ENCODE measurements at places on chromosomes 1 and 21.
A peak's percentile ranks its signal among the peaks of the same experiment; 100 is the strongest.

DNA sequence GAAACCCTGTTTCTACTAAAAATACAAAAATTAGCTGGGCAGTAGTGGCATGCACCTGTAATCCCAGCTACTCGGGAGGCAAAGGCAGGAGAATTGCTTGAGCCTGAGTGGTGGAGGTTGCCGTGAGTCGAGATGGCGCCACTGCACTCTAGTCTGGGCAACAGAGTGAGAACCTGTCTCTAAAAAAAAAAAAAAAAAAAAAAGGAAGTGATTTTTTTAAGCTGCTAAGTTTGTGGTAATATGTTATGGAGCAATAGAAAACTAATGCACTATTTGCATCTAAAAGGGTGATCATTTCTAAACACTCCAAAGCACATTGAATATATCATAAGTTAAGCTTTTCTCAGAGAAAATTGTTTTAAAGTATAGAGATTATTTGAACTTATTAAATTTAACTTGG lies 244.8 kb upstream of the SPAG17 start:
- DNase-seq: no peak

DNA sequence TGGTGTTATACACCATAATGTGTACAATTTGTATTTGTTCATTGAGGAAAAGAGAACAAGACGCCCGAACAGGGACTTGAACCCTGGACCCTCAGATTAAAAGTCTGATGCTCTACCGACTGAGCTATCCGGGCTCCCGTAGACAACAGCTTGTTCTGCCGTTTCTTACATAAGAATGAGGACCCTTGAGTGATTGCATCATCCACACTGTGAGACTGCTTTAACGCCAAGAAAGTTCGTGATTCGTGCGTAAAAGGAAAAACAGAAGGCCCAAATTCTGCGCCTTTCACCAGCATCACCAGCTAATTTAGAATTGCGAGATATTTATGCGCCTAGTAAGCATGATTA lies 9.3 kb upstream of the MDM4 start:
- peak; percentile 97 for DNase-seq

DNA sequence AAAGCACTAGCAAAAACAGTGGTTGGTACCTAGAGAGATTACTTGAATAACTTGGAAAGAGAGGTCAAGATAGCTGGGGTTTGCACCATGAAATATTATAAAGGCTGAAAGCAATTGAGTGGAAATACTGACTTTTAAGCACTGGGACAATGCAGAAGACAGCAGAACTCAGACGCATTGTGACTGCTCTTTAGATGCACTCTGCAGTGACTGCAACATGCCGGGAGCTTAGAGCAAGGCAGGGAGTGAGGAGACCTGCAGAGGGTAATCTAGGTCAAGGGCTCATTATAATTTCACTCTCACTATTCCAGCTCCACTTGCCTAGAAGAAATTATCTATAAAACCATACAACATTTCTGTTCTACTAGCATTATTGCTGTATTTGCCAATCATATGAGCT lies 36.6 kb downstream of the OLFM3 start:
- no peak for DNase-seq

DNA sequence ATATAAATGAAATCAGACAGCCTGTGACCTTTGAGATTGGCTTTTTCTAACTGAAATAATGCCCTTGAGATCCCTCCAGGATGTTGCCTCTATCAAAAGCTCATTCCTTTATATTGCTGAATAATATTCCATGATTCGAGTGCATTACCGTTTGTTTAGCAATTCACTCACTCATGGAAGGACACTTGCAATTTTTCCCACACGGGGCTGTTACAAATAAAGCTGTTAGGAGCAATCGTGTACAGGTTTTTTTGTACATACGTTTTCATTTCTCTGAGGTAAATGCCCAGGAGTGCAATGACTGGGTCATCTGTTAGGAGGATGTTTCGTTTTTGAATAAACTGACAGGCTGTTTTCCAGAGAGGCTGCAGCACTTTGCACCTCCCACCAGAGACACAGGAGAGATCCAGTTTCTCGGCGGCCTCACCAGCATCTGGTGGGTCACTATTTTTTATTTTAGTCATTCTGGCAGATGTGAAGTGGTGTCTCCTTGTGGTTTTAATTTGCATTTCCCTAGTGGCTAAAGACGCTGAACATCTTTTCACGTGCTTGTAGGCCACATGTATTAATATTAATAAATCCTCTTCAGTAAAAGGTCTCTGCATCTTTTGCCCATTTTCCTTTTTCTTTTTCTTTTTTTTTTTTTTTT lies 11.0 kb downstream of the PRDM15 start:
- DNase-seq: no peak

GRCh38 chr1:53721088-53721487 lies 17.9 kb downstream of the GLIS1 start:
- DNase-seq: no peak

DNA sequence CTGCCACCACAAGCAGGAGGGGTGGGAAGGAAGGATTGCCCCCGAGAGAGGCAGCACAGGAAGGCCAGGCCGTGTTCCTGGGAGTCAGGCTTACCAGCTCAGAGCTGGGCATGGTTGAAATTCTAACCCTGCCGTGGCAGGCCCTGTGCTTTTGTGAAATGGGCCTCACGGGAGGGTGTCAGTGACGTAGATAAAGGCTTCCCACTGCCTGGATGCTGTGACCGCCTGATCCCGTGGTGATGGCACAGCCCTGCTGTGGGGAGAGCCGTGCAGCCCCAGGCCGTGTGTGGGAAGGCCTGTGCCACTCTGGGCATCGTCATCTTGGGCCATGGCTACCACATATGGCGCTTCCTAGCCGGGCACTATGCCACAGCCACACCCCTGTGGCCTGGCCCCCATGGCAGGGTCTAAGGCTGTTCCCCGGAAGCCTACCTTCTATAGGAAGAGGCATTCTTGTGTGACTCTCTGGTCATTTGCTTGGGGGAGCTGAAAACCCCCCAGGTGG lies 161.3 kb downstream of the PCBP3 start:
- DNase-seq: no peak

DNA sequence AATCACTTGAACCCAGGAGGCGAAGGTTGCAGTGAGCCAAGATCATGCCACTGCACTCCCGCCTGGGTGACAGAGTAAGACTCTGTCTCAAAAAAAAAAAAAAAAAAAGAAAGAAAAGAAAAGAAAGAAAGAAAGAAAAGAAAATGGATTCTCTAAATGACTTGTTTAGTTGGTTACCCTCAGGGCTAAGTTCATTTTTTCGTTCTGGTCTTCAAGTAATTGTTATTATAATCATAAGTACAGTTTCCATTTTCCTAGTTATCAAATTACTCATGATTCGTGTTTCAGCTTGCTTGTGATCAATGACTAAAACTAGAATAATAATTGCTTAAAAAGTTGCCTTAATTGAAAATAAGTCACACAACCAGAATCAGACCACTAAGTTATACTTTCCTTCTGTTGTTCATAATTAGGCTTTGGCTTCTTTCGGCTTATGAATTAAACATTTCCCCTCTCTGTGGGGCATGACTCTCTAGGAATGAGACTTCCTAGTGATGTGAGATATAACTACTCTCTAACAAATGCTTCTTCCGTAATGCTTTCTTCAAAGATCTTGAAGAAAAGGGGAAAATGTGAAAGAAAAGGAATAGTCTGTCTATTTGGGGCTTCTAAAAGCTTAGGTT lies 9.6 kb upstream of the RLF start:
- DNase-seq: no peak

DNA sequence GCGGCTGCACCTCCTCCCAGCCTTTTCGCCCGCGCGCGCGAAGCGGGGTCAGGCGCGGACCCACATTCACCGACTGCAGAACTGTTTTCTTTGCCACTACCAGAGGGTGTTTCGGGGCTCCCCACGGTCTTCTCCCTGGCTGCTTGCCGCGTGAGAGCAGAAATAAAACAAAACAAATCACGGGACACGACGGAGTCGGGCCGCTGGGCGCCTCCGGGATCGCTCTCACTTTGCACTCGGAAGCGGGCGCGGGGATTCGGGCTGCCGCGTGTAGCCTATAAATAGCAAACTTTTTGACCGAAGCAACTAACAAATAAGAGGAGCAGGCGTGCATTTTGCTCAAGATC lies 412.3 kb upstream of the ESRRG start:
- DNase-seq: no peak

DNA sequence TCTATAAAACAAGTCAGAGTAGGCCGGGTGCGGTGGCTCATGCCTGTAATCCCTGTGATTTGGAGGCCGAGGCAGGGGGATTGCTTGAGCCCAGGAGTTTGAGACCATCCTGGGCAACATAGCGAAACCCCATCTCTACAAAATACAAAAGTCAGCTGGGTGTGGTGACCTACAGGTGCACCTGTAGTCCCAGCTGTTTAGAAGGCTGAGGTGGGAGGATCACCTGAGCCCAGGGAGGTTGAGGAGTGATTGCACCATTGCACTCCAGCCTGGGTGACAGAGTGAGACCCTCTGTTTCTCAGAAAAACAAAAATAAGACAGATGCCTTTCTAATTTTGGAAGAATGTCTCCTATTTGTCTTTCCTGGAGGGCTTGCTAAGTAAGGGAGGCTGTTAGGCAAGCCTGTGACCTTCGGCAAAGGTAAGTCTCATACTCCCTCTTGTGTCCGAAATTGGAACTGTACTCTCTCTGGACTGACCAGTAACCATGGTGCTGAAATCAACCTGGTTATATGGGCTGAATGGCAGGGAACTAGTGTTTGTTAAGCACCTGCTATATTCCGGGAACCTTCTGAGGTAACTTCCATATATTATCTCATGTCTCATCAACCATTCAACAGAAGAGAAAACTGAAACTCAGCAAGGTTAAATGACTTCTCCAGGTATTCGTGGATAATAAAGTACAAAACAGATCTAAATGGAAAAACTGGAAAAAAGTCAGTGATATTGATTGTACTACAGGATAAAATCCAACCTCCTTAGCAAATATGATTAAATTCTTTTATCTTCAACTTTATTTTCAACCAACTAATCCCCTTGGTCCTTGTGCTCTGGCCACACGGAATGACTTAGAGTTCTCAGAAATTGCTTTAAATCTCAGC lies 11.8 kb upstream of the RAB3B start:
- DNase-seq: peak; percentile 80

GRCh38 chr21:34567604-34568155 lies 47.2 kb downstream of the RCAN1 start:
- DNase-seq: no peak

DNA sequence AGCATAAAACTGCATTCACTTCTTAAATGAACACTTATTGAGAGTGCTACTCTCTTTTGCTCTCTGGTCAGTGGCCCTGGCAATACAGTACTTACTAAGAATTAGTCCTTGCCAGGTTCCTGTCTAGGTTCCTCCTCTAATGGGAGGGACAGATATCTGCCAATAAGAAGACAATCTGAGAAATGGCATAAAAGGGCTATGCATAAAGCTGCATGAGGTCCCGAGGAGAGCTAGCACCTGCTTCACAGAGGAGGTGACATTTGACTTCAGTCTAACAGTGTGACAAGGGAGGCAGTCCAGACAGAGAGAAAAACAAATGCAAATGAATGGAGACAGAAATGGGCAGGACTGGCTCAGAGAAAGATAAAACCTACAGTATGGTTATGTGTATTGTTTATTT lies 357.1 kb upstream of the SGIP1 start:
- no peak for DNase-seq

DNA sequence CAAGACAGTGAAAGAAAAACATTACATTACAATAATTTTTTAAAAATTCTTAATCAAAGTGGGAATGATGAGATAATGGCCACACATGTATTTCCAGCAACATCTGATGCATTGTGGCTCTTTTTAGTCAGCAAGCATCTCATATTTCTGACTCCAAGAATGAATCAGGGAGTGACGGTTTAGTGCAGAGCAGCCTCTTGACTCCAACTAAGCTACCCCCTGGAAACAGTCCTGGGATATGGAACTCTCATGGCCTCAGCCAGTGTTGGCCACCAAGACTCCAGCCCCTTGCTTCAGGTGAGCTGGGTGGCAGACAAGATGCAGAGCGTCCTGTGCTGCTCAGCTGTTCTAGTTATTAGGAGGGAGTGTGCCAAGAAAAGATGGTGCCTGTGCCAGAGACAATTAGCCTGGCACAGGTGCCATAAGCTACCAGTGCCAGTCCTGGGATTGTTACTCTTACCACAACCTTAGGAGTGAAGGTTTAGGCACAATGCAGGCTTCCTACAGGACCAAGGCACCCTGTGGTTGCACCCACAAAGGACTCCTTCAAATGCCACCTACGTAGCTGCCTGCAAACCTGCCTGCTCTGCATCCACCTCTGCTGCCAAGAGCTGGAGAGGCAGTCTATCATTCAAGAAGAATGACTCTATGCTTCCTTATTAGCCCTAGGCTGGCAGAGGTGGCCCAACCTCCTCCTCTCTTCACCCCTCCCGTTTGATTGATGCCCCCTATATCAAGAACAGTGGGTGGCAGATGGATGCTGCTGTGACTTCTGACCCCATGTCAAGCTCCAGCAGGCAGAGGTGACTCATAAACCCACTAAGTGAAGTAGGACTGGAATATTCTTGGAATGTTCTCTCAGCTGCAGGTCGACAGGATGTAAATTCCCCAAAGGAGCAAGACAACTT lies 6.0 kb upstream of the SEC16B start:
- no peak for DNase-seq

DNA sequence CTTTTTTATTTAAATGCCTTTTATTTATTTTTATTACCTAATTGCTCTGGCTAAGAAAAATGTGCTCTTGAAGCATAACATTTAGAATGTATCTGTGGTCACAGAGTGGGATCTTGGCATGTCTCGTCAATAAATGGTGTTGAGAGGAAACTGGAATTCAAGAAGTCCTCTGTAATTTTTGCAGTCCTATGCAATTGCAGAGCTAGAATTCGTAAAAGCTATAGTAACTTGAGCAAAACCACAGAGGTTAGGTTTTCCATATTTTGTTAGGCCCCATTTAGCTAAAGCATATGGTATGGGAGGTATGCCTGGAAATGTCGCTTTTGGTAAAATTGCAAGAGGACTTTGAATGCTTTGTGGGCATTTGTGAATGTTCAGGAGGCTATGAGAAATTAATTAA lies 466.7 kb upstream of the NFIA start:
- DNase-seq: no peak

DNA sequence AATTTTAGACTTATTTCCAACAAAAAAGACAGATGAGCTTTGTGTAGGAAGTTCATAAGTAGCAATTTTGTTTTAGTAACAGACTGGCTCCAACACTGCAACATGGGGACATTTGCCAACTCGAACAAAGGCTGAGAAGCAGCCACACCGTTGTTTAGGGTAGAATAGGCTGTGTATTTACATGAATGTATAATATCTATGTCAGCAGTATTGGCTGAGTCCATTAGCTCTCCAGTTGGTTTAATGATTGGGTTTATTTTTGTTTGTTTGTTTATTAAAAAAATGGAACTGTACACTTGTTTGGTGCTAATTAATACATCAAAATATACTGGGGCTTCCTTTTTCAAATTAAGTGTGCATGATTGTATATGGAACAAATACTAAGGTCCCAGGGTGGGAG lies 7.3 kb upstream of the TMCO2 start:
- DNase-seq: no peak

- no peak for DNase-seq
These were observed 87.3 kb downstream of the JAK1 start for GRCh38 chr1:64878931-64879611.

Measured in erythroblast (primary cell).